ENCODE measurements at places on chromosomes 13 and 19. TPM values are rescaled to one million over a fixed set of nuclear protein-coding genes. Genes with fewer than 3 reads are reported as not detected.

GRCh38 chr19:47595944-47596343 is 13.0 kb upstream of the BICRA start:
- DNase-seq, result no peak

DNA sequence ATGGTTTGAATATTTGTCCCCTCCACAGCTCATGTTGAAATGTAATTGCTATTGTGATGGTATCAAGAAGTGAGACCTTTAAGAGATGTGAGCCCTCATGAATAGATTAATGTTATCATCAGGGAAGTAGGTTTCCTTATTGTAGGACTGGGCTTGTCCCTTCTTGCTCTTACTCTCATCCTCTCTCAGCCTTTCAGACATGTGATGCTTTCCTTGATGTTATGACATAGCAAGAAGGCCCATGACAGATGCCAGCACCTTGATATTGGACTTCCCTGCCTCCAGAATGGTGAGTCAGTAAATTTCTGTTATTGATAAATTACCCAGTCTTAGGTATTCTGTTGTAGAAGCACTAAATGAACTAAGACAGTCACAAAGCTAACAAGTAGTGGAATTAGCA is 5.7 kb upstream of the ZMYM2 start:
- DNase-seq, result no peak

DNA sequence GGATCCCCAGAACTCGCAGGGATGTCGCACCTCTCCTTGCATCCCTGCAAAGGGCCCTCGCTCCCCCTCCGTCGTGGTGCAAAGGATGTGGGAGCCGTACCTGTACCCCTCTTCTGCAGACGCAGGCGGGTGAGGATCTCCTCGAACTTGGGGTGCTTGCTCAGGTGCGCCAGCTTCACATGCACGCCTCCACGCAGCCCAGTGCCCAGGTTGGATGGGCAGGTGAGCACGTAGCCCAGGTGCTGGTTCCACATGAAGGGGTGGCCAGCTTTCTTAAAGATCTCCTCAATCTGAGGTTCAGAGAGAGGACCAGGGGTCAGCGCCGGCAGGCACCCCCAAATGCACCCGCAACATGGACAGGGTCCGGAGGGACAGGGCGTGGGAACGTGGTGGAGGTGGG is 15.3 kb downstream of the CKM start:
- DNase-seq, result no peak

DNA sequence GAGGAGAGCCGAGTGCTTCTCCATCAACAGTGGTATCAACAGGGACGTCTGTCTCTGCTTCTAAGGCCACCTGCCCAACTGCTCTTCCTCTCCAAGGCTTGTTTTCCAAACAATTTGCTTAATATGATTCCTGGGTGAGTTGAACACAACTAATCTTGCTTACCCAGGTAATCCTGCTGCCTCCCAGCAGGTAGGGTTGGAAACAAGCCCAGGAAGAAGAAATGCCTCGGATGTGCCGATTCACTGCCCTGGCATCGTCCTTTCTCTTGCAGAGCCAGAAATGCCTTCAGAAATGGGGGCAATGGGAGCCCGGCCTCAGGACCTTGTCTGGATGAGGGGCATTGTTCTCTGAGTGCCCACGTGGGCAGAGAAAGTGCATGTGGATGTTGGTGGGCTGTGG is 51.9 kb upstream of the C1QTNF9B start:
- no peak for DNase-seq

- DNase-seq, result no peak
Measured at GRCh38 chr13:101726681-101727080, 274.2 kb downstream of the ITGBL1 start.

Gene DZIP1
- 34.5 TPM for total RNA-seq

GRCh38 chr13:40631605-40632004 is 34.8 kb downstream of the FOXO1 start:
- no peak for DNase-seq

GRCh38 chr13:99165753-99166587 is 34.7 kb upstream of the UBAC2 start:
- DNase-seq, result no peak

Gene C13orf42
- not detected for total RNA-seq

GRCh38 chr13:45603338-45603737 is 12.2 kb downstream of the ERICH6B start:
- DNase-seq, result no peak

- no peak for DNase-seq
Measured at GRCh38 chr13:107374038-107374437, 806.1 kb upstream of the ARGLU1 start.

GRCh38 chr19:36051236-36051635 is 2.8 kb downstream of the THAP8 start:
- DNase-seq, result no peak

- no peak for DNase-seq
Measured at GRCh38 chr13:25371875-25372283, at the start of gene ATP8A2. TSS of gene ATP8A2 (plus strand) at chr13:25371974. CDS start at chr13:25372213, 239 bp downstream.

DNA sequence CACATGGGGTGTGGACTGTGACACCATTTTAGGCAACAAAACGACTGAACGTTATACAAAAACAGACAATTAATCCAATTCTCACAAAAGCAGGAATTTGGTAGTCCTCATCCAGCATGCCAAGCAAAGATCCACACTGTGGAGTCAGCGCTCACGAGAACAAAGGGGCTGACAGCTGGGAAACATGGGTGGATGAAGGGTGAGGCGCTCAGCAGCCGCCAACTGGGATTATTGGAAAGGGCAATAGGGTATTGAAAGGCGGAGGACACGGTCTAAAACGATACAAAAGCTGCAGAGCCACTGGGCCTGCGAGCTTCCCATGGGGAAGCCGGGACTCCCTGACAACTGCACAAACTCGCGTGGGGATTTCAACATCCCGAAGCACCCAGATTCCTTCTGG is 4.7 kb upstream of the ZNF813 start:
- no peak for DNase-seq

Gene SMAD9
- 30.5 TPM for total RNA-seq

DNA sequence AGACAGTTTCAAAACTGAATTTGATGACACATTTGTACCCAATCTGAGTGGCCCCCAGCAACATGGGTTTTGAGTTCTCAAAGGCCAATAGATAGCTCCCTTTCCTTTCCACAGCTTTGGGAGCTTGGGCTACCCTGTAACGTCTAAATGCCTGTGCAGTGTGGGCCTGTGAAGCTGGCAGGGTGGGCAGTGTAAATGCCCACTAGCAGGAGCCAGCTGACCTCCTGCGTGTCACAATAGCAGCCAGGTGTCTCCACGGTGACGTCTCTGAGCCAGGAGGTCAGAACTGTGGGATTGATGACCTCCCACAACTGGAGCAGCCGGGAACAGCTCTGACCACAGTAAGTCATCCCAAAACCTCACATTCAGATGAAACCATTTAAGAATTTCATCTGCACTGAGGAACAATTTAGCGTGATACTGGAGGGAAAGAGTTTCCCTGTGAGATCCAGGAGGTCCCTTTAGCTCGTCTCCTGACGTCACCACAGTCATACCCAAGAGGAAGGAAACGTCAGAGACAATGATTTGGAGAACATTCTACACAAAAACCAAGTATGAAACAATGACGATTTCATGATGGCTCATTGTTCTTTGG is at the start of gene IPO5:
IPO5 (plus strand) TSS at position 300 of the 595 bp plus-strand sequence. CDS start 23,022 bp downstream, outside the sequence.
- no peak for DNase-seq

DNA sequence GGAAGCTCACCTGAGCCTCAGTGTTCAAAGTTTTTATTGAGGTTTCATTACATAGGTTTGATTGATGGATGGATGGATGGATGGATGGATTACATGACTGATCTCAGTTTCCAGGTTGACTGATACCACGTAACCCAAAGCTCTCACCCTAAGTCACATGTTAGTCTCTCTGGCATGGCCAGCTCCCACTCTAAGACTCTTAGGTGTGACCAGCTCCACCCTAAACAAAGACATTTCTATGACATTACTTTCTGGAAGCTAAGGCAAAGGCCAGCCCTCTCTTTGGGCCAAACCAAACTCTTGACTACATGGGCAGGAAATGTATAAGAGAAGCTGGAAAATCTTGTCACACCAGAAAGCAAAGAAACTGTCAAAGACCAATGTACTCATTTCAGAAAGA is 28.6 kb downstream of the POLR1D start:
- no peak for DNase-seq

- no peak for DNase-seq
Measured at GRCh38 chr19:2716275-2716650, 4.9 kb downstream of the DIRAS1 start.
